ENCODE measurements at places on chromosomes 11 and 22. TPM values are rescaled to one million over a fixed set of nuclear protein-coding genes. Genes with fewer than 3 reads are reported as not detected.

Gene LRRC56
- total RNA-seq: 22.2 TPM

Gene HNRNPUL2
- total RNA-seq: 42.5 TPM

DNA sequence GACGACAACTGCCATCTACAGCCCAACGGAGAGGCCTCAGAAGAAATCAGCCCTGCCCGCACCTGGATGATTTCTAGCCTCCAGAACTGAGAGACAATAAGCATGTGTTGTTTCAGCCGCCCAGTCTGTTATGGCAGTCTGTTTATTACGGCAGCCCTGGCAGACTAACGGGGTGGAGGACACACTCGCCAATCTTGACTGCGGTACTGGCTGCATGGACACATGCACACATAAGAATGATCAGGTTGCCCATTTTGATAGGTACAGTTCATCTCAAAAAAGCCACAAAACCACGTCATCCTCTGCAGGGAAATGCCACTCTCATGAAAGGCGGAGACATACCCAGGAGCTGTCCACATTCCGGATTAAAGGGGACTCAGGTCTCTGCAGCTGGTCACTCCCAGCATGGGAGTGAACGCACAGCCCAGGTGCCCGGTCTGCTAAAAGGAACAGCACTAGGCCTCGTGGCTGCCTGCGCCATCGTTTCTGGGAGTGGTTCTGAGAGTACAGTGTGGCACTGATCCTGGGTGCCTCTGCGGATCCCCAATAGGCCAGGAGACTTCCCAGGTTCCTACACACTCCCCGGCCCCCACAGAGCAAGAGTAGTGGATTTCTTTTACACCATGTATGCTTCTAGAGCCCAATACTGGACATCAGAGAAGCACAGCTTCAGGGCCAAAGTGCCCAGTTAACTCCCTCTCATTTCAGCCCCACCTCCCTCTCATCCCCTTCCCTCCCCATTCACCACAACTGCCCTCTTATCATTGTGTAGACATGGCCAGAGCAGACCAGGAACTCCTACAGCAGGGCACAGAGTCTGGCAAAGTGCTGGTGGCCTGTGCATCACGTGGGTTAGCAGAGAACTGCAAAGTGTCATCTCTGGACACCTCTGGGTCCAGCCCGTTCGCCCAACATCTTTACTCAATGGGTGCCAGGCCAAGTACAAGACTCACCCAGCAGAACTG lies 11.7 kb upstream of the COMT start:
- H3K27me3 ChIP-seq: no peaks in the 10 kb centered on the region
- no peaks in the 10 kb centered on the region for H3K36me3 ChIP-seq
- no peaks in the 10 kb centered on the region for H3K4me1 ChIP-seq
- no peak overlapping the region for H3K4me3 ChIP-seq
- no peak overlapping the region for H3K27ac ChIP-seq

- H3K4me1 ChIP-seq: peaks cover 10% of the 10 kb centered on the region
- H3K36me3 ChIP-seq: no peaks in the 10 kb centered on the region
- H3K27me3 ChIP-seq: no peaks in the 10 kb centered on the region
- H3K27ac ChIP-seq: no peak overlapping the region
- DNase-seq: no peak
- no peak overlapping the region for H3K4me3 ChIP-seq
These were observed 7.0 kb downstream of the ROBO3 start for GRCh38 chr11:124872280-124872679.

DNA sequence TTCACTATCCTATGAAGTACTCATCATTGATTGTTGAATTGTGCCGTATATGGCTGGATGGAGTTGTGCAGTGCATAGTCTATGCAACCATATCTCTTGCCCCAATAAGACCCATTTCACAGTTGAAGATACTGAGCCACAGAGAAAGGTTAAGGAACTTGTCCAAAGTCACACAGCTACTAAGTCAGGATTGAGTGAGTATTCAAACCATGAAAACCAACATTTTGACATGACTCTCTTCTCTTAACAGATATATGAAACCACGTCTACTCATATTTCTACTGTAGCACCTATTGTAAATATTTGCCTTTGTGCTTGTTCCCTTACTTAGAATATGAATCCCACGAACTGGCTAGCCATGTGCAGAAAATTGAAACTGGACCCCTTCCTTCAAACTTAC lies 58.1 kb downstream of the MAML2 start:
- no peaks in the 10 kb centered on the region for H3K36me3 ChIP-seq
- no peak overlapping the region for H3K4me3 ChIP-seq
- H3K27ac ChIP-seq: no peak overlapping the region
- H3K4me1 ChIP-seq: no peaks in the 10 kb centered on the region
- no peaks in the 10 kb centered on the region for H3K27me3 ChIP-seq

DNA sequence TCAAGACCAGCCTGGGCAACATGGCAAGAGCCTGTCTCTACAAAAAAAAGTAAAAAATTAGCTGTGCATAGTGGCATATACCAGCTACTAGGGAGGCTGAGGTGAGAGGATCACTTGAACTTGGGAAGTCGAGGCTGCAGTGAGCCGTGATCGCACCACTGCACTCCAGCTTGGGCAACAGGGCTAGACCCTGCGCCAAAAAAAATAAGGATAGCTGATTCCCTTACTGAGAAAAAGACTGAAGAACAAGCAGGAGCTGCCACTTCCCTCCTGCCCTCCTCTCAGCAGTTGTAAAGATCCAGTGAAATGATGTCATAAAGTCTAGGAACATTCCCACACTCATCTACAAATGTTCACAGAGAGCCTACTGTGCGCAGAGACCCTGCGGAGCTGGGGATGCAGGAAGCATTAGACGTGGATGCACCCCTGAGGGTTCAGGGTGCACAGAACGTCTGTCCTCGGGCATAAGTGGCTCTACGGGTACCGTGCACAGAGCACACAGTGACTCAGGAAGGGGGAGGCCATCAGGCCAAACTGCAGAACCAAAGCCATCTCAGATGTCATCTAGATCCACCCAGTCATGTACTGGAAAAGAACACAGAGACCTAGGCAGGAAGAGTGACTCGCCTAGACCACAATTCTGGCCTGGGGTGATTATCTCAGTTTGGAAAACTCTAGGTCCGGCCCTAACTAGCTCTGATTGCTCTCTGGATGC lies 11.7 kb downstream of the SEC14L2 start:
- H3K36me3 ChIP-seq: no peaks in the 10 kb centered on the region
- H3K4me1 ChIP-seq: no peaks in the 10 kb centered on the region
- H3K27me3 ChIP-seq: no peaks in the 10 kb centered on the region
- no peak overlapping the region for H3K27ac ChIP-seq
- no peak for DNase-seq

DNA sequence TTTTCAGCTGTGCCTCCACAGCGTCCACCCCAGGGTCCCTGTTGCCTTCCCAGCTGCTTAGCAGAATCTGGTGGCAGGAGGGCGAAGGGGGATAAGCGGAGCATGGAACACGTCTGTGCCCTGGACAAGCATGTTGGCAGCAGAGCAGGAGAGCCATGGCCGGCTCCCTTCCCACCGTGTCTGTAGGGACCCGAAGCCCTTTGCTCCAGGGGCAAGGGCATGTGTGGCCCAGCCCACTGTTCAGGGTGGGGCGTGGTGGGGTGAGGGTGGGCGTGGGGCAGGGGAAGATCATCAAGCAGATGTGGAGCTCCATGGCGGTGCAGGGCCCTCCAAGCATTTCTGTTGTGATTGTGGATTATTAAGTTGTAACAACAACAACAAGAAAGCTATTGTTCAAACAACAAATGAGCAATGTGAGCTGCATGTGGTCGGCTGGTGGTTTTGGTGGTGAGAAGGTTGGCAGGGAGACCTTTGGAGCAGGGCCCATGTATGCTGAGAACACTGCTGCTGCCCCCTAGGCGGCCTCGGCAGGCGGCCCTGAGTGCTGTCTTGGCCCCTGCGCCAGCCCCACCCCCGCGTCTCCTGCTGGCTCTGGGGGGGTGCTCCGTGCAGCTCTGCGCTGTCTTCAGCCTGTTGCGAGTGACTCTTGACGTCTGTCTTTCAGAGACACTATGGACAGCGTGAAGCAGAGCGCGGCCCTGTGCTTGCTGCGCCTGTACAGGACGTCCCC lies 50.9 kb downstream of the AP2A2 start:
- DNase-seq: peak; percentile 71
- peaks cover 6% of the 10 kb centered on the region for H3K4me1 ChIP-seq
- H3K27ac ChIP-seq: no peak overlapping the region
- H3K36me3 ChIP-seq: no peaks in the 10 kb centered on the region
- H3K4me3 ChIP-seq: no peak overlapping the region

- no peaks in the 10 kb centered on the region for H3K27me3 ChIP-seq
These were observed 23.5 kb upstream of the OSBPL5 start for GRCh38 chr11:3188496-3189195.

- no peaks in the 10 kb centered on the region for H3K36me3 ChIP-seq
- H3K4me3 ChIP-seq: no peak overlapping the region
- DNase-seq: no peak
- H3K4me1 ChIP-seq: peaks cover 5% of the 10 kb centered on the region
These were observed 5.4 kb downstream of the APIP start for GRCh38 chr11:34910817-34911216.

GRCh38 chr22:21632931-21633330 lies 371 bp downstream of the CCDC116 start:
- H3K27me3 ChIP-seq: no peaks in the 10 kb centered on the region
- peaks cover 4% of the 10 kb centered on the region for H3K4me1 ChIP-seq
- no peak overlapping the region for H3K4me3 ChIP-seq
- no peak for DNase-seq

- DNase-seq: no peak
- no peak overlapping the region for H3K27ac ChIP-seq
- H3K27me3 ChIP-seq: no peaks in the 10 kb centered on the region
- no peak overlapping the region for H3K4me3 ChIP-seq
- peaks cover 6% of the 10 kb centered on the region for H3K4me1 ChIP-seq
These were observed 9.2 kb upstream of the IL2RB start for GRCh38 chr22:37158963-37159290.

DNA sequence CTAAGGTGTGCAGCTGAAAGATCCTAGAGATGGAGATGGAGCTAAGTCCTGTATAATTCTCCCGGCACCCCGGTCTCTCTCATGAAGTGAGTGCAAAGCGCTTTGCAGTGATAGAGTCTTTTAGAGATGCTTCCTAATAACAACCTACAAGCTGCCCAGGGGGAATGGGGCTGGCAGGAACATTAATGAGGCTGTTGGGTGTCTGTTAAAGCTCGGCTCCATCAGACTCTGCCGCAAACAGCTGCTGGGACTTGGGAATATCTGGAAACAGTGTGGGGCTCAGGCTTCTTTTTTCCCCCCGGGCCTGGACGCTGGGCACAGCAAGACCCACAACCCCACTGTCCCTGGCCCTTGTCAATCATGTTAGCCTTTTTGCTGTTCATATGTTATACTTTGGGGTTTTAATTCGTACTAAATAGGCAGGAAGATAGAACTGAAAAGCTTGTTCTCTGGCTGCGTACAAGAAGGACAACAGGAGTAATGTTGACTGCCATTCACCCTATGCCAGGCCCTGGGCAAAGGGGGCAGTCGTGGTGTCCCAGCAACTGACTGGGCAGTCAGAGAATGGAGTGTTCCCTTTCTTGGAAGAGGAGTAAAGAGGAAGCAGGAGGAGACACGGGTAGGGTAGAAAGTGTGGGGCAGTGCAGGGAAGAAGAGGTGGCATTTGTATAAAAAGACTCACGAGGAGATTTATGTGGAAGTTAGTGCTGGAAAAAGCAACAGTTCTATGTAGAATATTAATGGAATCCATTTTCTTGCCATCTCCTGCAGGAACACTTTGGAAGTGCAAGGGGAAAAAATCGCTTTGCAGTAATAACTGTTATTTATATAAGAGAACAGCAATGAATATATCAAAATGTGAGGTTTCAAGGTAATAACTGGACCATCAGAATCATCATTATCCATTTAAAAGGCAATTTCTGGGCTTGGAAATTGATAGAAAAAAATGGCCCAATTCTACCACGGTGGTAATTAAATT lies 232.8 kb downstream of the GRIK4 start:
- no peak overlapping the region for H3K4me3 ChIP-seq
- H3K4me1 ChIP-seq: no peaks in the 10 kb centered on the region
- no peak for DNase-seq
- H3K36me3 ChIP-seq: no peaks in the 10 kb centered on the region
- no peak overlapping the region for H3K27ac ChIP-seq

- no peaks in the 10 kb centered on the region for H3K27me3 ChIP-seq
- no peak overlapping the region for H3K4me3 ChIP-seq
- H3K27ac ChIP-seq: no peak overlapping the region
- no peaks in the 10 kb centered on the region for H3K4me1 ChIP-seq
- no peak for DNase-seq
These were observed 697.6 kb downstream of the JRKL start for GRCh38 chr11:97087419-97087818.
